Activated CD8-positive, alpha-beta memory T cell treated with anti-CD3 and anti-CD28 coated beads for 4 hours (primary cell): ENCODE measurements at places on chromosomes 4 and X.

DNA sequence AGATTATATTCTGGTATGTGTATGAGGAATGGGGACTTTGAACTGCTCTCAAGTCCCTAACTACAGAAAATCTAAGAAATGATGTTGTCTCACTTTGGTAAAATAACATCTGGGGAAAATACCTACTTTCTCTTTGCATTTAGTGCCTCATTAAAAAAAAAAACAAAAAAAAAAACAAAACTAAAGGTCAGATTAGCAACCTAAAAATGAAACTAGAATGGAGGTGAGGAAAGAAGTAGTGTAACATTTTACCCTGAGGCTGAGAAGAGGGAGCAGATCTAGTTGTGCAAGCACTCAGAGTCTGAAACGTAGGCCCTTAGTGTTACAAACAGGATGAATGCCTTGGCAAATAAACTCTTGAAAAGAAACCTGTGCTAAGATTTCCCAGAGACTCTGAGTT is 56.0 kb downstream of the VGLL1 start:
- no peak for DNase-seq

- DNase-seq, result no peak
These were observed 16.4 kb upstream of the PGRMC2 start for GRCh38 chr4:128303986-128304385.

GRCh38 chr4:3711183-3712111 is 54.7 kb upstream of the ADRA2C start:
- no peak for DNase-seq

- DNase-seq, result no peak
These were observed 4.3 kb upstream of the SLC4A4 start for GRCh38 chr4:71334465-71334882.

GRCh38 chrX:134813697-134814096 is 155.4 kb upstream of the PLAC1 start:
- no peak for DNase-seq

GRCh38 chr4:23881674-23882337 is 8.0 kb downstream of the PPARGC1A start:
- DNase-seq, result no peak
